ENCODE measurements at places on chromosomes 5 and 9.

DNA sequence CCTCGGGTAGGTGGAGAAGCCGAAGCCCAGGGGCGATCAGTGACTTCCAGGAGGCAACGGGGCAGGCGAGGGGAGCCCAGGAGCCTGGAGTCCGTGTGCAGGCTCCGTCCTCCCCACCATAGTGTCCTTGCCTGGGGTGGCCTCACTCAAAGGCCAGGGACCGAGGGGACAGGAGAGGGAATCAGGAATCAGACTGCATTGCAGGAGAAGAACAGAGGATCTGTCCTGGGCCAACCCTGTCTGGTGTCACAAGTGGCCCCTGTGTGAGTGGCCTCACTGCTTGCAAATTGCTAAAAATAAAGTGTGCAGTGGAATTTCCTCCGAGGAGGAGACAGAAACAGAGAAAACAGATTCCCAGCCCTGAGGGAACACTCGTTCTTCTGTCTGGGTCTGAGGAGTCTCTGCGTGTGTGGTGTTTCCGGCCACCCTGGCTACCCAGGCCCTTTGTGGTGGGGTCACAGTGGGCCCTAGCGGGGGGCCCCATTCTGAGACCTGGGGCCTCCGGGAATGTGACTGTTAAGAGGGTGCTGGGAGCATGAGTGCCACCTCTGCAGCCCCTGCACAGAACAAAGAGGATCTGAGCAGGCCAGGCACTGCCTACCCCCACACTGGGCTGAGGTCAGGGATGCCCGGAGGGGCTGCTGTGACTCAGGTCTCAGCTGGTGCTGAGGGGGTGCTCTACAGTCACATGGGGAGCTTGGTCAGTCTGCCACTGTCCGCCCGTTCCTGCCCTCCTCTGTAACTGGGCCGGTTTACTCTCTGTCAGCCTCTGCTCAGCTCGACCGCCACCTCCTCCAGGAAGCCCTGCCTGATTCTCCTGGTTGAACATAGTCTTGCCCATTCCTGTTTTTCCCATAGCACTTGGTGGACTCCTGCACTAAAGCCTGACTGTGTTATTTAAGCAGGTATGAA lies 7.4 kb downstream of the TRAF1 start:
- DNase-seq = no peak

- DNase-seq = no peak
These were observed 103.5 kb downstream of the MAMDC2 start for GRCh38 chr9:70147196-70147595.

DNA sequence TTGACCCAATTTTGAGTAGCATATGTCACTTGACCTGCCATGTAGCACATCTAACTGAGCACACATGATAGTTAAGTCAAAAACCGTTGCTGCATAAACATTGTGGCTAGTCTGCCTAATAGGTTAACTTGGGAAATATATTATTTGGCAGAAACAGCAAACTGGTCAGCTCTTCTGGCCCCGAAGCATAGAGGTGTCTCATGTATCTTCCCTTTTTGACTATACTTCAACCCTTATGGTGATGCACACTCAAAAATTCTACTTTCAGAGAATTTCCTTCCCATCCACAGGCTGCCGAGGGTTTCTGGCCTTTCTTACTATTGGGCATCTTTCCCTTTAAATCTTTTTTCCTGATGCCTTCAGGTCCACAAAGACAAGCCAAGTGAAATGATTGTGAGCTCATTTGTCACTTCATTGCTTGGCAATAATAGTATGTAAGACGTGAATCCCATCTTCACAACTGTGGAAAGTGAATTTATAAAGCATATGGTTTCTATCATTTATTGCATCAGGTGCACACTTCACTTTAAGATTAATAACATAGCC lies 41.2 kb downstream of the MOCS2 start:
- DNase-seq = no peak

DNA sequence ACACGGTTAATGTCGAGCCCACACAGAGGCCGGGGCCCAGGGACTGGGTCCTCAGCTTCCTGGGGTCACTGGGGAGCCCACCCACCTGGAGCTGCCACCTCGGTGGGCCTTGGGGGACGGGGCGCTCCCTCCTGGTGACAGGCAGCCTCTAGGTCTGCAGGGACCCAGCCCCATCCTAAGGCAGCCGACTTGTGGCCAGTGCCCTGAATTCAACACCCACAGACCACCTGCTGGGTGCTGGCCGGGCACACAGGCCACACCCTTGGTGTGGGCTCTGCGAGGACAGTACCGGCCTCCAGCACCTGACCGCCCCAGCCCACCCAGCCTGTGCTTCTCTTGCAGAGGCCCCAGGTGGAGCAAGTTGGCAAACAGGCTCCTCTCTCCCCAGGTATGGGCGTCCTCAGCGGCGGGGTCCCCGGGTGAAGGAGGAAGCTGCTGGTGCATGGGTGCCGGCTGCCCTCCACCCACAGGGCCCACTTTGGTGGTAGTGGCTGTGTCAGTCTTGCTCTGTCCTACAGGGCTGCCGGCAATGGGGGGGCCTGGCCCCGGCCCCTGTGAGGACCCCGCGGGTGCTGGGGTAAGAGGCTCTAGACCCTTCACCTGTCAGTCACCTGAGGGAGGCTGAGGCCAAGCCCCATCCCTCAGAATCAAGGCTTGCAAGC lies 8.3 kb downstream of the ENTPD8 start:
- DNase-seq = no peak

DNA sequence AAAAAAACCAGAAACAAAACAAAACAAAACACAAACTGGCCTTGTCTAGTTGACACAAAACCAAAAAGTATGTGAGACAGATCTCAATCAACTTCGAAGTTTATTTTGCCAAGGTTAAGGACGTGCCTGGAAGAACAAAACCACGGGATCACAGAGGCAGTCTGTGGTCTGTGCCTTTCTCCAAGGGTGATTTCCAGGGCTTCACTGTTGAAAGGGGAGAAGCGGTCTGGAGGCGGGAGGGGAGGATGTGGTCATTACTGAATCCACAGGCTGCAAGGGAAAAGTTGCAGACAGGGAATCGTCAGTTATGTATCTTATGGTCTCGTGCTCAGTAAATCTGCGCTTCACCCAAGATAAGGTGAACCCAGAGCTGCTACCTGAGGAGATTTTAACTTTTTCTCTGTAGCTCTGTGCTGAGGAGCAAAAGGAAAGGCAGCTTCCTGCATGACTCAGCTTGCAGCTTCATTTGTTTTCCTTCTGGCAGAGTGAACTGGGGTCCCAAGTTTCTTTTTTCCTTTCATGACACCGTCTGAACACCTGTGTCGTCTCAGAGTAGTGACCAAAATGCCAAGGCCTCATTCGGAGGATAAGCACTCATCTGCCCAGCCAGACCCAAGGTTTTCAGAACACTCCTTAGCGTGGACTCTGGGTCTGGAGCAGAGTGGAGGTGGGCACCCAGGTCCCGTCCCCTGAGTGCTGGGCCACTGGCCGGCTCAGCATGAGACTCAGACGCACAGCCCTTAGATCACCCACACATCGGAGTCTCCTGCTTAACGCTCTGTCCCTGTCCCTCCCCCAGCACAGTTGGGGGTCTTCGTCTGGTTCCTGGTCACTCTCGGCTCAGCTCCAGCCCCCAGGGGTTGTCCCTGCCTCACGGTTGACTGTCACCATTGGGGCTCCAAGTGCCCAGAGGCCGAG lies 25.9 kb downstream of the ROPN1L start:
- no peak for DNase-seq

DNA sequence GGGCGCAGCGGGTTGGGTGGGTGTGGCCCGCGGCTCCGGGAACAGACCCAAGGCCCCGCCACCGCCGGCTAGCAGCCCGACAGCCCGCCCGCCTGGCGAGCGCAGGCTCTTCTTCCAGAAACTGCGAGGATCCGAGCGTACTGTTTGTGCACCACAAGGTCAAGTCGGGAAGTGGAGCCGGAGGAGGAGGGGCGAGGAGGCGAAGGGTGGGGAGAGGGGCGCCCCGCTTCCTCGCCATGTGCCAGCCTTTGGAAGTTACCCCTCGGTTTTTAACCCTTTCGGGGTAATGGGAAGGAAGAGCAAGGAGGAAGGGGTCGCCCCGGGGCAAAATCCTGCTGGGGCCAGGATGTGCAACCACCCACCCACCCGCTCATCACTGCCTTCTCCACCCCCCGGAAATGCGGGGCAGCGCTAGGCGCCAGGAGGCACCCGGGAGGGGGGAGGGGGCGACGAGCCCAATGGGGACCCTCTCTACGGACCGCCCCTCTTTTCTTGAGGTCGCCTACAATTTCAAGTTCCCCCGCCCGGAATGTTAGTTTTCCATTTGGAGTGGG lies 1.1 kb upstream of the JADE2 start:
- peak; percentile 71 for DNase-seq

DNA sequence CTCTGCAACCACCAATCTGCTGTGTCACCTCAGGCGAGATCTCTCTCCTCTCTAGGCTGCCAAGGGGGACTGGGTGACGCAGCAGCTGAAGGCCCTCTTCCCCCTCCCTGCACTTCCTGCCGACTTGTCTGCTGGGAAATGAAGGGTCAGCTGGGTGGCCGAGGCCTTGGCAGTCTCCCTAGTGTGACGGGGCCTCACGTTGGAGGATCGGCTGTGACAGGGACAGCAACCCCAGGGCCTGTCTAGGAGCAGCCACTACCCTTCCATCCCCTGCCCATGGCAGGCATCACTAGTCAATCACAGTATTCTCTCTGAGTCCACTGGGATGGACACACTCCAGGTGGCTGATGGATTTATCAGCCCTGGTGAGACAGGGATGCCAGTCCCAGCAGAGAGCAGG lies 107.3 kb upstream of the SARDH start:
- DNase-seq = no peak

GRCh38 chr5:36777105-36777757 lies 99.3 kb upstream of the NIPBL start:
- no peak for DNase-seq

DNA sequence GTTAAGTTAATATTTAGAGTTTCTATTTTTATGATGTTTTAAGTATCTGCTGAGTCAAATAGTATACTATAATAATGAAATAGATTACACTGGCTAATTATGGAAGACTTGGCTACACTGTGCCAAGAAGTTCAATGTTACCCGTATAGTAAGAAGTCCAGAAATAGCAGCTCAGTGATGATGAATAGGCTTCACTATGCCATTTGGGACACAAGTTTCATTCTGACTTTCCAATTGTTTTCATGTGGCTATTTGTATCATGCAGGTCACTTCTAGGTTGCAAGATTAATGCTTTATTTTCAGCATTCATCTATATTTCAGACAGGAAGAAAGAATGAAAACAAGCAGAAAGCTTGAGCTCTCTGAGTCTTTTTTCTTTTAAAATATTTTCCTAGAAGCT lies 194.5 kb upstream of the RIOK2 start:
- no peak for DNase-seq

- peak; percentile 71 for DNase-seq
These were observed 7.7 kb downstream of the RANBP6 start for GRCh38 chr9:6007770-6008168.

DNA sequence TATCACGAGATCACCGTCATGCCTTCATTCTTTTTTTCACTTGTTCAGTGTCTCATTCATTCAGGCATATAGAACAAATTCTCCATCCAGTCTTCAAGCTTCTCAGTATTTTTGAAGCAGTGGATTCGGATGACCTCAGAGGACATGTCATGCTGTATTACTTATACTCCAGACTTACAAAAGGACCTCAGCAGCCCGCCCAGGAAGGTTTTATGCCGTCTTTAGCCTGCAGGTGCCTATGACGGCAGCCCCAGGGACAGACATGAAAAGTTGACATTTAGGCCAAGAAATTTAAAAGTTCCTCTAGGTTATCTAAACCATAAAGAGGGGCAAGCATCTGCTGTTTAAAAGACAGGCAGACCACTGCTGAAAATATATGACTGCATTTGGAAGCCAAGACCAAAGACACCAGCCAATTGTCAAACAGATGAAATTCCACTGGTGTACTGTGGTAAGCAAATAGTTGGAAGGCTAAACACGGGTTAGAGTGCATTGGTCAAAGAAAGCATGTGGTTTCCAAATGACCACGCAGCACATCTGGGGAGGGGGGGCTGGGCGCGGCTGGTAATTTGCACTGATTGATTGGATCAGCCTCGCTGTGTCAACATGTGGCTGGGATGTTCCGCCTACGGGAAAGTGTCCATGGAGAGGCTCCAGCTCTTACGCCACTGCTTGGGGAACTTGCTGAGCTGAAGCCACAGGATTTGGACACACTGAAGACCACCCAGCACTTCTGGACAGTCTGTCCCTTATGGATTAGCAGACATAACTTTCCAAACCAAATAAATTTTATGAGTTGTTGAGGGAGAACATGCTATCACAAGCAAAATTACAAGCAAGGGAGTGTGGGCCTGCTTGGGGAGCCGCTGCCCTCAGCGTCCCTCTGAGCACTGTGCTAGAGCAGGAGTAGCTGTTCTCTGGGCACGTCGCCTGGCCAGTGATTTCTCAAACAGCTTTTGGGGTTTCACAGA lies 173.6 kb downstream of the FANCC start:
- no peak for DNase-seq

DNA sequence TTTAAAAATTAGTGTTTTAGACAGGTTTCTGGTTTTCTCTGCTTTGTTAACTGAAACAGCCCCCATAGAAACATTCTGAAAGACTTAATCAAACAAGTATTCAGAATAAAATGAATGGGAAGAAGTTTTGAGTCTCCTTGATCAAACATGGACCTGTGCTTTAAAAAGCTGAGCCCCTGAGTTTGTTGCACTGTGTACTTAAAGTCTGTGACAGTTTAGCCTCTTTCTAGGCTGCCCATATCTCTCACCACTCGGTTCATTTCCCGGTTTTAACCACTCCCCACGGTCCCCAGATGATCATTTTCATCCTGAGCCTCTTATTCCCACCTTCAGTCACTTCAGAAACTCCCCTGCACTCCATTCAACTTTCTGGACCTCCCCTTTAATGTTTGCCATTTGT lies 215.9 kb upstream of the DMRT1 start:
- no peak for DNase-seq

Data from germinal center (tissue), 1 donor.